ENCODE measurements at places on chromosomes 1 and 21. TPM values are rescaled to one million over a fixed set of nuclear protein-coding genes. Genes with fewer than 3 reads are reported as not detected.

Gene LORICRIN
- not detected for total RNA-seq

Gene LCE2B
- total RNA-seq: not detected

Gene MROH7
- 8.1 TPM for total RNA-seq

Gene BARHL2
- not detected for total RNA-seq

Gene SPRR3
- total RNA-seq: 0.45 TPM

Gene SH2D1B
- 0.53 TPM for total RNA-seq

Measured in sciatic nerve (tissue), 2 donors.